ENCODE measurements at places on chromosomes 2 and 18. TPM values are rescaled to one million over a fixed set of nuclear protein-coding genes. Genes with fewer than 3 reads are reported as not detected.

The AOX1 gene
- total RNA-seq: 47.9 TPM

The SH3RF3 gene
- total RNA-seq: 5.2 TPM

The SPP2 gene
- not detected for total RNA-seq

The NEMP2 gene
- total RNA-seq: 1.0 TPM

The LYPD6 gene
- total RNA-seq: 3.9 TPM

The SPDYA gene
- total RNA-seq: not detected

The SERPINB4 gene
- not detected for total RNA-seq

The TAF4B gene
- total RNA-seq: 1.9 TPM

The CHRND gene
- total RNA-seq: not detected

The CHST9 gene
- total RNA-seq: not detected

The NEU4 gene
- total RNA-seq: not detected

The IL36G gene
- not detected for total RNA-seq

The GLB1L gene
- 13.5 TPM for total RNA-seq

The ITGB6 gene
- not detected for total RNA-seq

The INHA gene
- 0.11 TPM for total RNA-seq

The DPP10 gene
- not detected for total RNA-seq

The POTEC gene
- total RNA-seq: not detected

The FMNL2 gene
- total RNA-seq: 19.6 TPM

The INPP4A gene
- 16.0 TPM for total RNA-seq

The ARHGAP28 gene
- total RNA-seq: 0.63 TPM

The ACKR3 gene
- total RNA-seq: 10.1 TPM

The CHAC2 gene
- 4.6 TPM for total RNA-seq

The RAB27B gene
- total RNA-seq: 0.54 TPM

The CRYGD gene
- not detected for total RNA-seq

The HRH4 gene
- total RNA-seq: not detected

The NAT8 gene
- total RNA-seq: not detected

The KLHL30 gene
- not detected for total RNA-seq

The TSN gene
- total RNA-seq: 79.0 TPM

The EGR4 gene
- total RNA-seq: not detected

The ERBB4 gene
- not detected for total RNA-seq

The GCKR gene
- total RNA-seq: 0.11 TPM

The VSNL1 gene
- not detected for total RNA-seq

The TSPYL6 gene
- total RNA-seq: not detected

The USP40 gene
- 36.8 TPM for total RNA-seq

The CCDC102B gene
- total RNA-seq: 0.89 TPM

The PSD4 gene
- total RNA-seq: 6.1 TPM

The TMEM87B gene
- total RNA-seq: 42.4 TPM

The FIGN gene
- 0.76 TPM for total RNA-seq

The SERPINB11 gene
- total RNA-seq: not detected

The TBR1 gene
- total RNA-seq: 0.97 TPM

The CLK1 gene
- 32.4 TPM for total RNA-seq

The COL3A1 gene
- total RNA-seq: 2,141 TPM

The IL36A gene
- total RNA-seq: not detected

The DSG4 gene
- not detected for total RNA-seq

The CRYGA gene
- total RNA-seq: not detected

The GALR1 gene
- total RNA-seq: not detected

The RSAD2 gene
- total RNA-seq: not detected
